ENCODE measurements at places on chromosomes 3 and 15. TPM values are rescaled to one million over a fixed set of nuclear protein-coding genes. Genes with fewer than 3 reads are reported as not detected.

The RTP3 gene
- total RNA-seq = 0.04 TPM

The ZPLD1 gene
- under 0.01 TPM for total RNA-seq

The SLC28A1 gene
- 0.35 TPM for total RNA-seq

The GOLGA6A gene
- 0.13 TPM for total RNA-seq

The NLGN1 gene
- total RNA-seq = 8.5 TPM

The ITPKA gene
- 0.35 TPM for total RNA-seq

The GRIP2 gene
- total RNA-seq = 14.9 TPM

The MESP1 gene
- 0.75 TPM for total RNA-seq

Measured in muscle of leg (tissue), 16 donors.